CD4-positive, CD25-positive, alpha-beta regulatory T cell (primary cell): ENCODE measurements at places on chromosomes 1 and 21. TPM values are rescaled to one million over a fixed set of nuclear protein-coding genes. Genes with fewer than 3 reads are reported as not detected.
A peak's percentile ranks its signal among the peaks of the same experiment; 100 is the strongest.

Gene FAM167B
- total RNA-seq = 0.44 TPM

Gene CD84
- total RNA-seq = 135 TPM

Gene PIGR
- not detected for total RNA-seq

Gene SLFNL1
- 0.30 TPM for total RNA-seq

Gene KPNA6
- total RNA-seq = 56.1 TPM

Gene NBPF1
- total RNA-seq = 13.0 TPM

Gene ASAP3
- 2.3 TPM for total RNA-seq

Gene DENND2C
- 2.2 TPM for total RNA-seq

Gene TDRD10
- total RNA-seq = not detected

Gene MXRA8
- total RNA-seq = 0.17 TPM

Gene PTPN14
- 0.10 TPM for total RNA-seq

DNA sequence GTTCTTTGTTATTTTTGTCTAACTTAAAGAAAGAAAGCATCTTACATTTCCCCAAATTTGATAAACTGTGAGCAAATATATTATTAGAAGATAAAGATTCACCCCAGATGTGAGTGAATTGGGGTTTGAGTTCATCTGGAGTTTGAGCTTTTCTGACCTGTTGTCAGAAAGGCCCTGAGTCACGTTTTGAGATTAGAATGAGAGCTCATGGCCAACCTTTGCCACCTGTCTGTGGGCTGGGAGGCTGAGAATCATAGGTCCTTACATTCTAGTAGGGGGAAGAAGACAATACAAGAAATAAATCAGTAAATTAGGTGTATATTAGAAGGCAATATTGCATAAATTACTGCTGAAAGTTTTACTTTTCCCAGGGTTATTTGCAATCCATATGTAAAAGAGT lies 22.3 kb downstream of the STYXL2 start:
- no peak for DNase-seq
- peaks cover under 1% of the 10 kb centered on the region for H3K4me1 ChIP-seq
- no peaks in the 10 kb centered on the region for H3K36me3 ChIP-seq
- H3K27ac ChIP-seq = no peak overlapping the region
- peaks cover 10% of the 10 kb centered on the region for H3K27me3 ChIP-seq

DNA sequence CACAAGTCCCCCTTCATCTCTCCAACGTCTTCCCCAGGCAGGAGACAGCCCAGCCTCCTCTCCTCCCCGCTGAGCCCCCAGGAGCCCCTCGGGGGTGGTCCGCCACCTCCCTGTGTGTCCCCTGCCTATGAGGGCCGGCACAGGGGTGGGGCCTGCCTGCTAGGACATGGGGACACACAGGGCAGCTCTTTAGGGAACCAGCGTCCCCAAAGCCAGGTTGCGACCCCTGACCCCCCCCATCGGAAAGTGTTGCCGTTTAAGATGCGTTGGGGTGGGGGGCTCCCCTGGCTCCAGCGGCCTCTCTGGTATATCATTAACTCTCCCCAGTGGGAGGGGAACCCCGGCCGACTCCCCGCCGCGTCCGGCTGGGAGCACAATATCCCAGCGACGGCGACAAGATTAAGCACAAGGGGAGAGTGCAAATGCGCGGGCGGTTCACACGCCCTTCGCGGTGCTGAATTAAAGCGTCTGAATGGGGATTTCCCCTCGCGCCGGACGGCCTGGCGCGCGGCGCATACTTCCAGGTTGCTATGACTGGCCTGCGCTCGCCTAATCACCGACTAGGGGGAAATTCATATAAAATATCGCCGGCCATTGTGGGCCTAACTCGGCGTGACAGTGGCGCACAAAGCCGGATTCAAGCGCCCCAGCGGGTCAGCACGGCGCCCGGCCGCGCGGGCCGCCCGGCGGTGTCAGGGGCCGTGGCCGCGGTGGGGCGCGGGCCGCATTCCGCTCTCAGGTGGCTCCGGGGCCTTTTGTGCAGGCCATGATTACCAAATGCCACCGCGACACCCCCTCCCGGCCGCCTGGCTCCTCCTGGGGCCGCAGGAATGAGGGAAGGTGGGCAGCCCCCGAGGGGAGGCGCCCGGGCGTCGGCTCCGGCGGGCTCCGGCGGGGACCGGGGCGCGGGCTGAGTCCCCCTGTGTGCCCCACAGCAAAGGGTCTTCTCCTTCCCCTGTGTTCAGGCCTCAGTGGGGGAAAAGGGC lies 30.9 kb downstream of the WNT3A start:
- H3K27ac ChIP-seq = no peak overlapping the region
- H3K4me3 ChIP-seq = no peak overlapping the region
- DNase-seq = no peak
- peaks cover 11% of the 10 kb centered on the region for H3K4me1 ChIP-seq
- peaks cover 2% of the 10 kb centered on the region for H3K27me3 ChIP-seq

DNA sequence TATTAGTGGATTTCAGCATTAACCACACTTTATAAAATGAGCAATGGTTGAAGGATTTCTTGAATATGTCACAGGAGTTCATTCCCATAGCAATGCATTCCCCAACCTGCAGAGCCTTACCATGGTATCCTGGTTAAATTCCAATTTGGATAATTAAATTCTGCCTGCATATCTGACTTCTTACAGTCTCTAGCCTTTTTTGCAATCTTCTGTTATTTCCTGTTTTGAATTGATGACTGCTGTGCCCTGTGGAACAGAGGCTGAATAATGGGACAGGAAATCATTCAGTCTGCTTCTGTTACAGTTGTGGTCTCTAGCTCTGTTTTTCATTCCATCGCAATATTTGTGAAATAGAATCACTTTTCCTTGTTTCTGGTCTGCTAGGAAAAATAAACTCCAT lies 1823.9 kb downstream of the PLA2G4A start:
- no peaks in the 10 kb centered on the region for H3K4me1 ChIP-seq
- no peaks in the 10 kb centered on the region for H3K27me3 ChIP-seq
- H3K36me3 ChIP-seq = no peaks in the 10 kb centered on the region
- no peak for DNase-seq

GRCh38 chr1:14780271-14780670 lies 181.8 kb downstream of the KAZN start:
- no peaks in the 10 kb centered on the region for H3K36me3 ChIP-seq
- H3K27me3 ChIP-seq = peaks cover 2% of the 10 kb centered on the region

DNA sequence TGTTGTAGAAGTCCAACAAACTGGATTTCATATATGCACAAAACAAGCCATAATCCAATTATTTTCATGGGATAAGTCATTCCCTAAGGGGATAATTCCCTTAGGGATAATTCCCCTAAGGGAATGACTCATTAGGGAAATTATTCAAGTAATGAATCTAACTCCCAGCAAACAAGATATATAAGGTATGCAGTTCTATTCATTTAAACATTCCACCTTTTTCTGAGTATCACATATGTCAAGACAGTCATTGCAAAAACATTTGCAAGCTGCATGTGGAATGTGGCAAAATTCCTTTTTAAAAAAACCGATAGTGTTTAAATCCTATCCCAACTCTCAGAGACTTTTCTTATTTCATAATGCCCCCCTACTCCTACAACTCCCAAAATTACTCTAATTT lies 131.2 kb downstream of the AKT3 start:
- H3K4me3 ChIP-seq = no peak overlapping the region
- H3K4me1 ChIP-seq = no peaks in the 10 kb centered on the region
- no peak overlapping the region for H3K27ac ChIP-seq
- H3K36me3 ChIP-seq = no peaks in the 10 kb centered on the region
- no peak for DNase-seq

DNA sequence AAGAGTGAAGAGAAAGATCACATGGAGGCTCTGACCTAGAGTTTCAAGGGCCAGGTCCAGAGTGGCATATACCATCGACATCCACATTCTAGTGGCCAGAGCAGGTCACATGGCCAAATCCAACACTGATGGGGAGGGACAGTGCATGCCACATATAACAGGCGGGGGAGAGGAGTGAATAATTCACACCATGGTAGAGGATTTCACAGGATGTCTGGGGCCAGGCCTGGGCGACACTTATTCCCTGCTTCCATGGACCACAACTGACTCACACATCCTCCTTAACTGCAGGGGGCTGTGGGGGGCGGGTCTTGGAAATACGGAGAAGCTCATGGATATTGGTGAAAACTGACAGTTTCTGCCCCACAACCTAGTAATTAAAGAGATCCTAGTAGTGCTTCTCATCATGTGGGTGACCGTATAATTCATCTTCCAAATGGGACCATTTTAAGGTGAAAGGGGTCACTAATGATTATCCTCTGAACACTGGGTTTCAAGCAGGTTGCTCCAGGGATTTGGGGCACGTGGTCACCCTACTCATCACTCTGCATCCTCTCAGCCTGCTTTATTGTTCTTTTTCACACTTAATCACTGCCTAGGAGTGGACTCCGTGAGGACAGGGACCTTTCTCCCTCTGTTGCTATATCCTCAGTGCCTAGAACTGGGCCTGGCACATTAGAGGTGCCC lies 44.0 kb downstream of the IGSF21 start:
- no peak for DNase-seq
- H3K4me1 ChIP-seq = no peaks in the 10 kb centered on the region
- no peak overlapping the region for H3K4me3 ChIP-seq

GRCh38 chr1:182248721-182249120 lies 142.9 kb downstream of the GLUL start:
- H3K4me3 ChIP-seq = no peak overlapping the region
- H3K36me3 ChIP-seq = no peaks in the 10 kb centered on the region
- H3K27ac ChIP-seq = no peak overlapping the region
- no peak for DNase-seq
- peaks cover 6% of the 10 kb centered on the region for H3K4me1 ChIP-seq
- no peaks in the 10 kb centered on the region for H3K27me3 ChIP-seq

DNA sequence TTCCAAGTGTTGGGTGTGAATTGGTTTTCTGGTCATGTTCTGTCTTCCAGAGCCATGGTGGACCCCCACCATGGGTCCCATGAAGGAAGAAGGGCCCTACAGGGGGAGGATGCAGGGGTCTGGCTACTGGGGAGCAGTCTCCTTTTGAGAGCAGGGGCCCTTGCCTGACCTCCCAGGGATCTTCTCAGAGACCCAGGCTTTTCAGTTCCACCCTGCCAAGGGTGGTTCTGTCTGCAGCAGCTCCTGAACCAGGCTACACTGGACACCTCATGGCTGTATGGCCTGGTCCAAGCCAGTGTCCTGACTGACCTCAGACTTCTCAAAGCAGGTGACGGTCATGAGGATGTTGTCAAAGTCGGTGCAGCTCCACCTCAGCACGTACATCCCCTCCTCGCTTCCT lies 109.0 kb downstream of the JAK1 start:
- no peak overlapping the region for H3K27ac ChIP-seq
- no peak overlapping the region for H3K4me3 ChIP-seq
- DNase-seq = no peak
- no peaks in the 10 kb centered on the region for H3K27me3 ChIP-seq
- H3K4me1 ChIP-seq = no peaks in the 10 kb centered on the region

GRCh38 chr1:246907472-246907871 lies 24.3 kb downstream of the AHCTF1 start:
- DNase-seq = peak; percentile 65
- peaks cover 5% of the 10 kb centered on the region for H3K4me1 ChIP-seq
- peaks cover 73% of the 10 kb centered on the region for H3K36me3 ChIP-seq
- H3K27me3 ChIP-seq = no peaks in the 10 kb centered on the region

- DNase-seq = no peak
- H3K27me3 ChIP-seq = peaks cover 2% of the 10 kb centered on the region
- H3K36me3 ChIP-seq = no peaks in the 10 kb centered on the region
- H3K4me3 ChIP-seq = no peak overlapping the region
- no peak overlapping the region for H3K27ac ChIP-seq
These were observed 31.1 kb upstream of the CYP4B1 start for GRCh38 chr1:46767649-46768282.

- H3K27ac ChIP-seq = no peak overlapping the region
- DNase-seq = no peak
- H3K36me3 ChIP-seq = no peaks in the 10 kb centered on the region
- no peak overlapping the region for H3K4me3 ChIP-seq
- H3K27me3 ChIP-seq = peaks cover 6% of the 10 kb centered on the region
These were observed 79.7 kb upstream of the EFHD2 start for GRCh38 chr1:15330028-15330427.

DNA sequence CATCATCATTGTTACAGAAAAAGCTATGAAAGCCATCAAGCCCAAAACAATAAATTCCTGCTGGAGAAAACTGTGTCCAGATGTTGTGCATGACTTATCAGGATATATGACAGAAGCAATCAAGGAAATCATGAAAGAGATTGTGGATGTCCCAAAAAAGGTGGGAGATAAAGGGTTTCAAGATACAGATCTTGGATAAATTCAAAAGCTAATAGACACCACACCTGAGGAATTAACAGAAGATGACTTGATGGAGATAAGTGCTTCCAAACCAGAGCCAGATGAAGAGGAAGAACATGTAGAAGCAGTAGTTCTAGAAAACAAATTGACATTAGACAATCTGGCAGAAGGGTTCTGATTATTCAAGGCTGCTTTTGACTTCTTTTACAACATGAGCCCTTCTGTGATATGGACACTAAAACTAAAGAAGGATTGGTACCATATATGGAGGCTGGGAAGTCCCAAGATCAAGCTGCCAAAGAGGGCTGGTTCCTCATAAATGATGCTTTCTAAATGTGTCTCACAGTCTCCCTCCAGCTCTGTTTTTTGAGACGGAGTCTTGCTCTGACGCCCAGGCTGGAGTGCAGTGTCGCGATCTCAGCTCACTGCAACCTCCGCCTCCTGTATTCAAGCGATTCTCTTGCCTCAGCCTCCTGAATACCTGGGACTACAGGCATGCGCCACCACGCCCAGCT lies 32.1 kb upstream of the LRIG2 start:
- no peak for DNase-seq
- H3K27ac ChIP-seq = no peak overlapping the region
- no peak overlapping the region for H3K4me3 ChIP-seq
- peaks cover 4% of the 10 kb centered on the region for H3K4me1 ChIP-seq
- H3K36me3 ChIP-seq = no peaks in the 10 kb centered on the region
- no peaks in the 10 kb centered on the region for H3K27me3 ChIP-seq

DNA sequence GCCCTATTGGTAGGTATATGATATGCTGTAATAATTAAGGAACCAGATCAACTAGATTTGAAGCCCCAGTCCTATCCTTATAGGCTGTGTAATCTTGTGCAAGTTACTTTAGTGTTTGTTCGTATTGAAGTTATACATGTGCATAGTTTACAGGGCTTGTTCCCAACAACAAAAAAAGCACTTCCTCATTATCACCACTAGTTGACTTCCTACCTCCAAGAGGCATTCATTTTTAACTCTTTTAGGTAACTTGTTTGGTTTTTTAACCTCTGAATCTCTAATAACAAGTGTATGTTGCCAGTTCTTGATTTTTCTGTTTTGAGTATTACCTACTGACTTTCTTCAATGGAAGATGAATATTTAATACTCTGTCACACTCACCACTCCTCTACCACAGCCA lies 71.9 kb downstream of the ST3GAL3 start:
- no peak overlapping the region for H3K4me3 ChIP-seq
- no peak for DNase-seq
- H3K27me3 ChIP-seq = no peaks in the 10 kb centered on the region
- no peak overlapping the region for H3K27ac ChIP-seq
- H3K36me3 ChIP-seq = peaks cover under 1% of the 10 kb centered on the region

DNA sequence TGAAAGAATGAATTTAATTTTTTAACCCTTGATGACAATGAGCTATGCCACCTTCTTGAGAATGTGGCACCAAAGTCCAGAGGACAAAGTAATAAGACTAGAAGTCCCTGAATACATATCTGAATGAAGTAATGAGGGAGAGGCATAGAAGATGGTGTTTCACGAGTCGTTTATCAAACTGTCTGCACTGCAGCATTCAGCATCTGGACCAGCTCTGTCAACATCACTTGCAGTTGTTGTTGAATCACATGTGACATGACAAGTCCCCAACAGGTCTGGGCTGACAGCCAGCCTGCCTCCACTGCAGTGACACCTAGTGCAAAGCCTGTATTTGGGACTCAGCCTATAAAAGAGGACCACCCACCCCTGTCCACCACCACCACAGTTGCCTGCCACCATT lies 17.3 kb upstream of the GALNT2 start:
- no peak overlapping the region for H3K4me3 ChIP-seq
- H3K27me3 ChIP-seq = peaks cover 2% of the 10 kb centered on the region
- H3K36me3 ChIP-seq = no peaks in the 10 kb centered on the region
- no peaks in the 10 kb centered on the region for H3K4me1 ChIP-seq
- no peak for DNase-seq
- H3K27ac ChIP-seq = no peak overlapping the region
